ENCODE measurements at places on chromosomes 11 and 22. TPM values are rescaled to one million over a fixed set of nuclear protein-coding genes. Genes with fewer than 3 reads are reported as not detected.

MARK2 gene
- 65.0 TPM for total RNA-seq

KRTAP5-1 gene
- not detected for total RNA-seq

- no peak overlapping the region for H3K27ac ChIP-seq
- no peaks in the 10 kb centered on the region for H3K27me3 ChIP-seq
- no peaks in the 10 kb centered on the region for H3K36me3 ChIP-seq
- H3K4me1 ChIP-seq, result peaks cover 18% of the 10 kb centered on the region
- DNase-seq, result no peak
Observed at GRCh38 chr11:73003088-73003487, 139.0 kb downstream of the FCHSD2 start.

- H3K4me1 ChIP-seq, result no peaks in the 10 kb centered on the region
- DNase-seq, result no peak
- H3K27ac ChIP-seq, result no peak overlapping the region
- no peaks in the 10 kb centered on the region for H3K36me3 ChIP-seq
- no peak overlapping the region for H3K4me3 ChIP-seq
Observed at GRCh38 chr11:9643751-9644150, 20.1 kb upstream of the SWAP70 start.

ESAM gene
- total RNA-seq, result 13.5 TPM

OR5B21 gene
- not detected for total RNA-seq

GRCh38 chr11:418343-419247 is 3.8 kb upstream of the SIGIRR start:
- no peaks in the 10 kb centered on the region for H3K36me3 ChIP-seq
- no peak overlapping the region for H3K27ac ChIP-seq
- no peak for DNase-seq
- H3K4me3 ChIP-seq, result no peak overlapping the region
- H3K4me1 ChIP-seq, result peaks cover 5% of the 10 kb centered on the region
- H3K27me3 ChIP-seq, result no peaks in the 10 kb centered on the region

SCGB2A2 gene
- not detected for total RNA-seq

GRCh38 chr11:8192016-8192895 is 23.4 kb upstream of the RIC3 start:
- no peaks in the 10 kb centered on the region for H3K4me1 ChIP-seq
- no peaks in the 10 kb centered on the region for H3K36me3 ChIP-seq
- no peaks in the 10 kb centered on the region for H3K27me3 ChIP-seq
- H3K27ac ChIP-seq, result no peak overlapping the region
- H3K4me3 ChIP-seq, result no peak overlapping the region

PNPLA3 gene
- 26.8 TPM for total RNA-seq

DNA sequence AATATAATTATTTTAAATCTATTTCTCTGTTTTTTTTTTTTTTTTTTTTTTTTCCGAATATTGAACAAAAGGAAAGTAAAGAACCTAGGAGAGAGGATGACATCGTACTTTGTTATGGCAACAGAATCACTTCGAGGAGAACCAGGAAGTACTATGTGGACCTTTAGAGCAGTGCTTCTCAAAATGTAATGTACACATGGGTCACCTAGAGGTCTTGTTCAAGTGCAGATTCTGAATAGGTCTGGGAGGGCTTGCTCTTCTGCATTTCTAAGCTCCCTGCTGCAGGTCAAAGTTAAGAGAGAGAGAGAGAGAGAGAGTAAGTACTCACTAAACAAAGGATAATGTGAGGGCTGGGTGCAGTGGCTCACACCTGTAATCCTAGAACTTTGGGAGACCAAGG is 419.5 kb upstream of the TENM4 start:
- no peaks in the 10 kb centered on the region for H3K36me3 ChIP-seq
- no peaks in the 10 kb centered on the region for H3K4me1 ChIP-seq
- no peaks in the 10 kb centered on the region for H3K27me3 ChIP-seq
- H3K4me3 ChIP-seq, result no peak overlapping the region
- H3K27ac ChIP-seq, result no peak overlapping the region

DNA sequence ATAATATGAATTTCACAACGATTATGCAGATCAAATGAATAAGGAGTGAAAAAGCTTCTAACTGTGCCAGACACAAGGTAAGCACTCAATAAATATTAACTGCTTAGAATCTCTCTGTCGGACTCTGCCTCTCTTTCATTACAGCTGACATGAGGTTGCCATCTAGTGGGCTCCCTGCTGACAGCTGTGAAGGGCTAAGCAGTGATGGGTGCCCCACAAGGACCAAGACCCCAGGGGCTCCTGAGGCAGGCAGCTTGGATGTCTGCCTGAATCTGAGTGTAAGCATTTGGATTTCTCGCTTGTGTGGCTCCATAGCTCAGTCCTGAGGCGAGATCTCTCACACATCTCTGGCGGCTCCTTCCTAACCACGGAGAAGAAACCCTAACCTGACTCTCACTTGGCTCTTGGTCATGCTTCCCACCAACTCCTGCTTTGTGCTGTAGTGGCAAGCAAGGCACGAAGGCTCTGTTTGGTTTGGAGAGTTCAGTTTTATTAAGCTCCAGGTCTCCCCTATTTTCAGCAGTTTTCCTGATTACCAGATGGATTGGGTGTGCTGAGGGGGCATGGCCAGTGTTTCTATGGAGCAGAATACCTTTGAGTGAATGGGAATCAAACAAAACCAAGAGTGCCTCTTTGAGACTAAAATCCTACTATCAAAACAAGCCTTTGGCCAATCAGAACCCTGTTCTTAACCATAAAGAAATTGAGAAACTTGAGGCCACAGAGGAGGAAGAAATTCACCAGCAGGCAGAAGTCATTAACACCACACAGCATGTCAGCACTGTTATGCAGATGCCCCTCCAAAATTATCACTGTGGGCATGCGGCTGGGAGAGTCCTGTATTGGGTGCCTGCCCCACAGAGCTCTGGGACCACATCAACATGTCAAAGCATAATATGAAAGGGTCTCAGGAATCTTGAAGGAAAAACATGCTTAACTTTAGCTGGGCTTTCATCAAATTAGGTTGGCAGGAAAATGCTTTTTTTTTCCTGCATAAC is 152.8 kb upstream of the NTM start:
- peaks cover 53% of the 10 kb centered on the region for H3K27me3 ChIP-seq
- DNase-seq, result no peak
- H3K27ac ChIP-seq, result no peak overlapping the region
- H3K4me1 ChIP-seq, result no peaks in the 10 kb centered on the region
- H3K4me3 ChIP-seq, result no peak overlapping the region

DNA sequence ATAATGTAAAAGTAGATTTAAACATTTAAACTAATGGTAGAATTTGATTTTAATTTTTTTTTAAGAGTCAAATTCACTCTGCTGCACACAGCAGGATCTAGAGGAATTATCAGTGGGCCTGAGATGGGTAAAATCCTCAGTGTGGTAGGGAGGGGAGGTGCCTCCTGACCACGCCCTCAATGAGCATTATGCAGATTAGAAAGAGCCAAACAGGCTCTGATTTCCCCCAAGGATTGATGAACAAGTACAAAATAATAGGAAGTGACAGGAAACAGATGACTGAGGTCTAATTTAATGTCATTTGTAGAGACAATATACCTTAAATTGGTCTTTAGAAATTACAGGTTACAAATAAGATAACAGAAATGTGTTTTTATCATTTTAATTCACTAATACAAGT is 155.2 kb downstream of the DCDC1 start:
- no peaks in the 10 kb centered on the region for H3K4me1 ChIP-seq
- DNase-seq, result no peak
- H3K27ac ChIP-seq, result no peak overlapping the region
- H3K27me3 ChIP-seq, result no peaks in the 10 kb centered on the region

C11orf87 gene
- not detected for total RNA-seq

GRCh38 chr11:80388536-80388935 is 947.7 kb upstream of the TENM4 start:
- no peaks in the 10 kb centered on the region for H3K36me3 ChIP-seq
- no peak overlapping the region for H3K27ac ChIP-seq
- no peaks in the 10 kb centered on the region for H3K27me3 ChIP-seq
- no peak overlapping the region for H3K4me3 ChIP-seq

EFCAB6 gene
- 2.5 TPM for total RNA-seq

C1QTNF5 gene
- total RNA-seq, result not detected

DNA sequence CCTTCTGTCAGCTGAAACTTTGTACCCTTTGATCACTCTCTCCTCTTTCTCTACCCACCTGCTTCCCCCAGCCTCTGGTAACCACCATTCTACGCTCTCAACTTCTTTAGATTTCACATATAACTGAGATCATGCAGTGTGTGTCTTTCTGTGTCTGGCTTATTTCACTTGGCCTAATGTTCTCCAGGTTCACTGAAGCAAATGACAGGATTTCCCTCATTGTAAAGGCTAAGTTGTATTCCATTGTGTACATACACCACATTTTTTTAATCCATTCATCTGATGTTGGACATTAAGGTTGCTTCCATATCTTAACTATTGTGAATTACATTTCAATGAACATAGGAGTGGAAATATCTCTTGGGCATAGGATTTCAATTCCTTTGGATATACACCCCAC is 207.6 kb downstream of the MIAT start:
- peaks cover 14% of the 10 kb centered on the region for H3K27me3 ChIP-seq
- H3K4me3 ChIP-seq, result no peak overlapping the region
- DNase-seq, result no peak
- no peaks in the 10 kb centered on the region for H3K36me3 ChIP-seq

SCGB1C1 gene
- total RNA-seq, result not detected

GRCh38 chr11:47183969-47184368 is 2.3 kb downstream of the PACSIN3 start:
- peaks cover 35% of the 10 kb centered on the region for H3K4me1 ChIP-seq
- no peak for DNase-seq
- H3K27ac ChIP-seq, result no peak overlapping the region
- no peak overlapping the region for H3K4me3 ChIP-seq
- H3K27me3 ChIP-seq, result no peaks in the 10 kb centered on the region
- H3K36me3 ChIP-seq, result peaks cover 14% of the 10 kb centered on the region

DNA sequence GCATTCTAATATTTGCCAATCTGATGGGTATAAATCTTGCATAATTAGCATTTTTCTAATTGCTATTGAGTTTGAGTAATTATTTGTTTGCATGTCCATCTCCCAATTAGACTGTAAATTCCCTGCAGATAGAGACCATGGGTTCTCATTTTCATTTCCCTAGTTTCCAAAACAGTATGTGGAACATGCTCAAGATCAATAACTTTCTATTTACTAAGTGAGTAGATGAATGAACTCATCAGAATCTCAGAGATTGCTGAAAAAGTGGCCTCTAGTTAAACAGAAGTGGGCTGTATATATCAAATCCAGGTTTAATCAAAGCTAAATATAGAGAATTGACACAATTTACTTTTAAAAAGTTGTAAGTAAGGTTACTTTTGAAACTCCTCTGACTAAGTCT is 138.0 kb upstream of the PGR start:
- no peak for DNase-seq
- no peaks in the 10 kb centered on the region for H3K4me1 ChIP-seq
- H3K36me3 ChIP-seq, result no peaks in the 10 kb centered on the region
- H3K27me3 ChIP-seq, result no peaks in the 10 kb centered on the region
- no peak overlapping the region for H3K4me3 ChIP-seq
- H3K27ac ChIP-seq, result no peak overlapping the region

PTPRJ gene
- total RNA-seq, result 43.7 TPM

TSPAN18 gene
- total RNA-seq, result not detected

DNA sequence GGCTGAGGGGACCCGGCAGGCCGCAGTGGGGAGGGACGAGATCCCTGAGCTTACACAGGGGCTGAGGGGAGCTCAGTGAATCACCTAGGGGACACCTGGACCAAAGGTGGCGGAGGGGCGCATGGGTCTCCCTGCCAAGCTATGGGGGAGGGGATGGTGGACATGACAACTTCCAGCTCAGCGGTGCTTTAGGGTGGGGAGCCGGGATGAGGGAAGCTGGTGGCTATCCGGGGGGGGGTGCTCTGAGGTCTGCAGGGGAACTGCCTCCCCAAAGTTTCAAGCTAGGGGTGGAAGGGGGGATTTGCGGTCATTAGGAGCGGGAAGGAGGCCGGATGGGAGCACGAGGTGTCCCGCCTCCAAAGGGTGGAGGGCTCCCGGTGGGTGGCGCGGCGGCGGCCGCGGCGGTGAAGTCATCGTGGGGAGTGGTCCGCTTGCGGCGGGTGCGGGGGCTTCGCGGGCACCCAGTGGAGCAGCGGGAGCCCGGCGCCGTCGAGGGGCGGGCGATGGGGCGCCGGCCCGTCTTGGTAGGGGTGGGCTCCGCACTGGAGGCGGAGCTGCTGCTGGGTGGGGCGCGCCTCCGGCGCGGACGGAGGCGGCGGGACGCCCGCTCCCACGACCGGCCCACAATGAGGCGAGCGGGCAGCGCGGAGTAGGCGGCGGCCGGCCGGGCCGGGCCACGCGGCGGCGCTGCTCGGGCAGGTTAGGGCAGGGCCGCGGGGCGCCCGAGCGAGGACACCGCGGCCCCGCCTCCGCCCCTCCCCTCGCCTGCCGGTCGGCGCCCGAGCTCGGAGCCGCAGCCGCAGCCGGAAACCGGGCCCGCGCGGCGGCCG is at the start of gene MICALL1:
Gene MICALL1 (plus strand): TSS at position 764 of the 830 bp plus-strand sequence. CDS start 126 bp downstream, outside the sequence.
- H3K36me3 ChIP-seq, result peaks cover 12% of the 10 kb centered on the region
- no peaks in the 10 kb centered on the region for H3K27me3 ChIP-seq
- H3K4me3 ChIP-seq, result peak within 1 kb of the TSS; percentile 81
- DNase-seq, result peak; percentile 90
- H3K27ac ChIP-seq, result peak within 1 kb of the TSS; percentile 99

DNA sequence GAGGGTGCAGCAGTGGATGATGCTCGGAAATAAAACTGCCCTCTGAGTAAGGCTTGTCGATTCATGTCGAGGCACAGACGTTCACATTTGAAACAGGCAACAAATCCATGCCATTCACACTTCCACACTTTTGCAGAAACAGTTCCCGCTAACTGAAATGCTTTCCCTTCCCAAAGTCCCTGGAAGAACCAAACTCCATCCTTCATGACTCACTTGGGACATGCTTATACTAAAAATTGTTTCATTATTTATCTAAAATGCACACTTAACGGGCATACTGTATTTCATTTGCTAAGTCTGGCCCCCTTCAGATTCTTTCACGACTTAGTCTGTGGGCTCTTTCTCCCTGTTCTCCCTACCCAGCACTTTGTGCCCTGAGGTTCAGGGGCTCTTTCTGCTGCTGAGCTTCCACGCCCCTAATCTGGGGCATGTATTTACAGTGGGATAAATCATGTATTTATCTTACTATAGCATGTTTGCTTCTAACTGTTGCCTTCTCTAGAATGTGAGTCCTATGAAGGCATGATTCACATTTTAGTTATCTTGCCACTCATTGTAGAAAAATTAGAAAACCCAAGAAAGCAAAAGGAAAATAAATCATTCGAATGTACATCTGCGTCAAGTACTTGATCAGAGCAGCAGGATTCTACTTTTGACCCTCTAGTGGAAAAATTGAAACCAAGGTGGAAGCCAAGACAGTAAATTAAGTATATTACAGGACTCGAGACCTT is 12.5 kb downstream of the SCGB1A1 start:
- H3K36me3 ChIP-seq, result no peaks in the 10 kb centered on the region
- no peaks in the 10 kb centered on the region for H3K27me3 ChIP-seq
- DNase-seq, result no peak
- no peak overlapping the region for H3K4me3 ChIP-seq
- peaks cover 31% of the 10 kb centered on the region for H3K4me1 ChIP-seq

DNA sequence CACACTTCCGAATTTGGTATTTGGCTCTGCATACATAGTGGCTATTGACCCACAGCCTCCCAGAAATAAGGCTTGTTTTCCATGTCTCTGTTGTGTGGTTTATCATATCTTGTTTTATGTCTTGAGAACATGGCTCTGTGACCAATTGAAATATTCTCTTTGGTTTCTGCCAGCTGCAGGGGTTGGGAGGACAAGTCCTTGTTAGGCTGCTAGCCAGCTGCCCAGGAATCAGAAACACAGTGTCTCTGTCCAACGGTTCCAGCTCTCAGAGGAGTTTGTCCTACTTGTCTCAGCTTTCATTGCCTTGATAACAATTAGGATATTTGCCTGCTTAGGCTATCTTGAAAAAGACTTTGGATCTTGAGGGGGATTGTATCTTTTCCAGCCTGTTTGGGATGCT is 6.0 kb upstream of the SLC7A4 start:
- H3K36me3 ChIP-seq, result no peaks in the 10 kb centered on the region
- no peak for DNase-seq
- peak overlapping the region; percentile 61 for H3K27ac ChIP-seq
- H3K4me3 ChIP-seq, result no peak overlapping the region

All from PC-9 (cell line).